GM12891 (cell line): ENCODE measurements at places on chromosomes 5 and 9.

GRCh38 chr9:24712206-24712605 lies 166.5 kb upstream of the IZUMO3 start:
- no peak for DNase-seq

GRCh38 chr9:68513385-68513784 lies 27.3 kb downstream of the TMEM252 start:
- DNase-seq = no peak

DNA sequence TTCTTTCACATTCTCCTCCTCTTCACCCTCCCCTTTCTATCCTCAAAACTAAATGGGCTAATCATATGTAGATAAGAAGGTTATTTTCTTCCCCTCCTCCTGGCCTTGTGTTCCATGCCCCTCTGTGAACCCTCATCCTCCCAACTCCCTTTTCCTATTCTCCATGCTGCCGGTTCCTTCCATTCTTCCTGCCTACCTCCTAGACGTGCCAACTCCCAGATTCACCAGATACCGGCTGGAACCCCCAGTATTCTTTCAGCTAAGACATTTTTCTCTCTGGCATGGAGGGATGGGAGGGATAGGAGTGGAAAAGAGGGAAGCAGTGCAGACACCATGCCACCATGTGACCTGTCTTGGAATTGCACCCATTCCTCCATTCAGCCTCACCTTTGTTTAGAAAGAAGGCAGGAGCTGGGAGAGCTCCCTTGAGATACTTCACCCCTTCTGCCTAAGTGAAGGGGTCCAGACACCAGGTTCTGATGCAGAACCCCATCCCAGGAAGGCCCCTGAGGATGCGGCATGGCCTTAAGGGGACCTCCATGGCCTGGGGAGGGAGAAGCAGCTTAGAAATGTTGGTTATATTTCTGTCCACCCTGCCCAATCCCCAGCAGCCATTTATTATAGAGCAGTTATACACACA lies 4.8 kb downstream of the DNAJB5 start:
- DNase-seq = no peak

GRCh38 chr9:99971410-99971809 lies 65.0 kb downstream of the STX17 start:
- no peak for DNase-seq

- no peak for DNase-seq
These were observed 567.0 kb downstream of the CETN3 start for GRCh38 chr5:89842531-89842930.

DNA sequence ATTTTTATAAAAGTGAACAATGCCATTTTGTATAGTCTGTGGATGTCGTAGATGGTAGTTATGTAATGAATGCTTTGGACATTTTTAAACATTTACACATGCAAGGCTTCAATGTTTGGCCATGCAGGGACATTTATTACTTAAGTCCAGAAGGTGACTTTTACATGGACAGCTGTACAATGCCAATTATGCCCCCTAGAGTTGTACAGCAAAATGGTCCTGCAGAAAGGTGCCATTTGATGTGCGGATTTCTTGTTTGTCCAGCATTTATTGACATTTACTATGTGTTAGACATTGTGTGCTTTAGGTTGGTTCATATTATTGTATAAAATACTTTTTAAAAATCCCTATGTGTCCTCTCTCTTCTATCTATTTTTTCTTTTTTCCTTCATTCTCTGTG lies 22.5 kb upstream of the COMMD10 start:
- no peak for DNase-seq

DNA sequence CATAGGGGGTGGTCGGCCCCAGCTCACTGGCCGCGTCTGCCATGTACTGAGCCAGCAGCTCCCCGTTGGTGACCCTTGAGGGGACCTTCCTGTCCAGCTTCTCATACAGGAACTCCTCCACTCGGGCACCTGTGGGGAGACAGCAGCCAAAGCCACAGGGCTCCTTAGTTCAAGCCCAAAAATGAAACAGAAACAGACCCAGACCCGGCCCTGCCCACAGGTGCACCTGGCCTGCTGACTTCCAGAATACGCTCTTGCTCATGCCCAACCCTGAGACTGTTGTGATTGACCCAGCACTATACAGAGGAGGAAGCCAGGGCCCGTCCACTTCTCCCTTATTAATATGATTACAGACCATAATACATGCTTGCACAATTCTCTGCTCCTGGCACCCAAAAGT lies 7.0 kb downstream of the SH3GLB2 start:
- peak; percentile 71 for DNase-seq

DNA sequence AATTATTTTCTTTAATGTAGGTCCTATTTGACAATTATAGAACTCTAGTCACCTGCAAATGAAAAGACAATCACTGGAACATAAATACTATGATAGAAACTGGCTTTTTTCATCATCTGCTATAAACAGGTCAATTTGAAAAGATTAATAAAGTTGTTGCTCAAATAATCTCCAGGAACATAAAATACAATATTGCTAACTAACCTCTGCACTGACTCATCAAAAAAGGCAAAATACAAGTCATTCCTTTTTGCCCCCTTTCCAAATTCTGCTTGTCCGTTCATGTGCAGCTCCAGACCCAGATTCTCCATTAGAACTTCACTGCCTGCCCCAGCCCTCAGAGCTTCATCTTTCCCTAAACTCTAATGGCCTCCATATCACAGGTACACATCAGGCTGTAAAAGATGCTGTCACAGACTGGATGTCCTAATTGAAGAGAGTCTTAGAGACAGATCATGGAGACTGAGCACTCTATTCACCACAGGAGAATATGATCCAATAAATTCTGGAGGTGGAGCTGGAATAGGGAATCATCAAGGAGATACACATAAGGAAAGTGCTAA lies 1.6 kb downstream of the DCTN4 start:
- DNase-seq = no peak

GRCh38 chr5:33737284-33737683 lies 154.5 kb downstream of the ADAMTS12 start:
- DNase-seq = no peak
